8988T (cell line): ENCODE measurements at places on chromosomes 5 and 9.

GRCh38 chr5:111364992-111365391 lies 140.8 kb downstream of the CAMK4 start:
- no peak for DNase-seq

- no peak for DNase-seq
These were observed 148.0 kb downstream of the FGF1 start for GRCh38 chr5:142537938-142538337.

DNA sequence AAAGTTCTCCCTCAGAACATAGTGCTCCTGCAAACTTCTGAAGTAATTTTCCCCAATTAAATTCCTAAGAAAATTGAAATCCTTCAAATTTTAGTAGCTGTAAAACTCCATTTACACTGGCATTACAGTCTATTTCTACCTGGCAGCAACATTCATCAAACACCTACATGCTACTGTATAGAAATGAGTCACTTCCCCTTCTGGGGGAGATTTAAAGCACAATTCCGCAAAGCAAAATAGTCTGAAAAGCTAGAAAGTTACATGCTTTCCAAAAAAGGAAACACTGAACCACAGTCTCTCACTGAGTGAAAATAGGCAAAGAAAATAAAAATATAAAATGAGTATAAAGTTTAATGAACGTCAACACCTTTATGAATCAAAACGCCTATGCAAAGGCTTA lies 43.3 kb downstream of the MCTP1 start:
- DNase-seq, result no peak

DNA sequence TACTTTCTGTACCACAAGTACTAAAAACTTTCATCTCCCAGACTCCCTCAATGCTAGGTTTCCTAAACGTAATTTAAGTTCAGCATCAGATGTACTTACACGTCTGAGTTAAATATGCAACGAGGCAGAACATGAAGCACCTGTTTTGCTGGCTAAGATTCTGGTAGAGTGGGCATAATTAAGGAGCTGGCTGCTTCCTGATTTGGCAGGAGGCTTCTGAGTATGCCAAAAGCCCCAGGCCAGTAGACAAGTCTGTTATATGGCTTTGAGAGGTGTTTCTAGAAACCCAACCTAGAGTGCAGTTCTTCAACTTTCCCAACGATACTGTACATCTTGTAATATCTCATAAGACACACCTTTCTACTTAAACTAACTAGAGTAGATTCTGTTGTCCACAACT lies 13.6 kb downstream of the TICAM2 start:
- DNase-seq, result no peak

DNA sequence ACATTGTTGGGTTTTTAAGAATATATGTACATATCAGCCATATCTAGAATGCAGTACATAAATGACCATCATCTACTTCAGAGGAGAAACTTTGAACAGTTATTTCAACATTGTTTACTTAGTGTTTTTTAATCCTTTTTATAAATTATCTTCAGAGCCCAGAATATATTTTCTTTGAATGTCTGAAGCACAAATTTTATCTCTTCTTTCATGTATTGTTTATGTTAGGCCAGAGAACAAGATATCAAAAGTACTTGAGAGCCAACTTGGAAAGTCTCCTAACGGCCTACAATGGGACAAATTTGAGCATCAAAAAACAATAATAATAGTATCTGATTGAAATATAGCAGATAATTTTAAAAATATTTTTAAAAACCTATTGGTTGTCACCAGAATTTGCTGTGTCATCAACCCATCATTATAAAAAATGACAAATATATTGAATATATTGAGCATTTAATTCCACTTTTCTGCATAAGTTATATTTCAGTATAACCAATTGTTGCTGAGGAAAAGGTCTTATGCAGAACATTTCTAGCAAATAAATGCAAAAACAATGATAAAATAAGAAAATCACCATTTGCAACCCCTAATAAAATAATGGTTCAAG lies 67.5 kb upstream of the CCNG1 start:
- DNase-seq, result no peak

GRCh38 chr5:102611312-102611711 lies 112.5 kb upstream of the SLCO6A1 start:
- DNase-seq, result no peak

DNA sequence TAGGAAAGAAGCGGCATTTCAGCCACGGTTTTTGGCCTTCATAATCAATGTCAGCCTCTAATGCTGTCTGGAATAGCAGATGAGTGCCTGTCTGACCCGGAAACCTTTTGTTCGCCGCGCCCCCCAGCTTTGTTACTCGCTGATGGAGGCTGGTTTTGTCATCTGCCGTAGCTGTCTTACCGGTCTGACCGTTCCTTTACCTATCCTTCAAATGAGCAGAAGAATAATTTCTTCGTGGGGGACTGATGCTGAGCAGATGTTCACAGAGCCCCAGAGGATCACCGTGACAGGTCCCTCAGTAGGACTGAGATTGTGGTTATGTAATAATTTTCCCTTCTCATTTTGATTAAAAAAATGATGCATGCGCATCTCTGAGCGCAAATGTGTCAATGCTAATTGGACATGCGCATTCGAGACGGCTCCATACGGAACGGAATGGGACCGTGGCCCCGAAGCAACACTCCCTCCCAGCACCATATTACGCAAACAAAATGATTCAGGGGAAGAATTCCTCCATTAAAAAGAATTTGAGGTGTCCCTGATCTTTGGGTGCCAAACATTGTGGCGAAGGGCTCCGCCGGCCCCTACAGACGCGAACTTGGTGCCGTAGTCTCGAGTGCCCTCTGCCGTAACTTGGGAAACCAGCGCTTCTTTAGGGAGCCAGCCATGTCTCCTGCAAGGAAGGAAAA lies 27.6 kb downstream of the TLX3 start:
- no peak for DNase-seq

DNA sequence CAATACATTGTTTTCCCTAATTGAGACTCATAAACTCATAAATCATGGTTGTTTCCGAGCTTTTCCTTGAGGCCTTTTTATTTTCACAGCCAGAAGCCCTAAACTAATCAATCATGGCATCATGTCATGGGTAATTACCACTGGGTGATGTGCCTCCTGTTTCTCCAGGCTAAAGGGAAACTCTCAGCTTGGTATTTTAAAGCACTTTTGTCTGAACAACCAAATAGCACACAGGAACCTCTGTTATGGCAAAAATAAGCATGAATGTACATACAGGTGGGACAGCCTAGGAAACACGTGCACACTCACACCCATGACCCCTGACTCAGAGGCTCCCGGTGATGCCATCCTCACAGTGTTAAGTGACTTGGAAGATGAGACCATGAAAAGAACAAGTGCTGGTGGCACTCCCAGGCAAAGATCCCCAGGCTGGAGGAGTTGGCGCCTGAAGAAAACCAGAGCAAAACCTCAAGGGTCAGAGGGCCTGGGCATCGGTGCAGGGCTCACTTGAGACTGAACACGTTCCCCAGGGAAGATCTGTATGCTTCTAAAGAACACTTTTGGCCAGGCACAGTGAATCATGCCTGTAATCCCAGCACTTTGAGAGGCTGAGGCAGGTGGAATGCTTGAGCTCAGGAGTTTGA lies 154.3 kb downstream of the ROR2 start:
- no peak for DNase-seq

GRCh38 chr5:7794823-7795222 lies 56.1 kb downstream of the CFAP90 start:
- no peak for DNase-seq

GRCh38 chr9:77532607-77533006 lies 115.5 kb downstream of the GNA14 start:
- no peak for DNase-seq

DNA sequence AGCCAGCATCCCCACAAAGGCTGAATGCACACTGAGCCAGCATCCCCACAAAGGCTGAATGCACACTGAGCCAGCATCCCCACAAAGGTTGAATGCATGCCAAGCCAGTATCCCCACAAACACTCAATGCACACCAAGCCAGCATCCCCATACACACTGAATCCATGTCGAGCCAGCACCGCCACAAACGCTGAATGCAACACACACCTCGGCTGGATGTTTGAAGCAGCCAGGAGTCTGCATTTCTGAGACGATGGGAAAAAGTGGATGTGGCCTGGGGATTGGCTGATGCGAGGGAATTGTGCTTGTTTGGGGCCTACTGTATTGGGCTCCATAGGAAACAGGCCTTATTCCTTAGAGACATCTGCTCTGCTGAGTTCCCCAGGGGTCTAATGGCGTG lies 30.9 kb upstream of the CEP72 start:
- no peak for DNase-seq

GRCh38 chr5:131536850-131537448 lies 98.1 kb downstream of the RAPGEF6 start:
- no peak for DNase-seq
